ENCODE measurements at places on chromosomes 2 and 18. TPM values are rescaled to one million over a fixed set of nuclear protein-coding genes. Genes with fewer than 3 reads are reported as not detected.

GRCh38 chr18:69691008-69691760 lies 256.5 kb downstream of the CD226 start:
- no peak for DNase-seq

GRCh38 chr2:78839259-78839658 lies 186.2 kb upstream of the REG3G start:
- DNase-seq, result no peak

DNA sequence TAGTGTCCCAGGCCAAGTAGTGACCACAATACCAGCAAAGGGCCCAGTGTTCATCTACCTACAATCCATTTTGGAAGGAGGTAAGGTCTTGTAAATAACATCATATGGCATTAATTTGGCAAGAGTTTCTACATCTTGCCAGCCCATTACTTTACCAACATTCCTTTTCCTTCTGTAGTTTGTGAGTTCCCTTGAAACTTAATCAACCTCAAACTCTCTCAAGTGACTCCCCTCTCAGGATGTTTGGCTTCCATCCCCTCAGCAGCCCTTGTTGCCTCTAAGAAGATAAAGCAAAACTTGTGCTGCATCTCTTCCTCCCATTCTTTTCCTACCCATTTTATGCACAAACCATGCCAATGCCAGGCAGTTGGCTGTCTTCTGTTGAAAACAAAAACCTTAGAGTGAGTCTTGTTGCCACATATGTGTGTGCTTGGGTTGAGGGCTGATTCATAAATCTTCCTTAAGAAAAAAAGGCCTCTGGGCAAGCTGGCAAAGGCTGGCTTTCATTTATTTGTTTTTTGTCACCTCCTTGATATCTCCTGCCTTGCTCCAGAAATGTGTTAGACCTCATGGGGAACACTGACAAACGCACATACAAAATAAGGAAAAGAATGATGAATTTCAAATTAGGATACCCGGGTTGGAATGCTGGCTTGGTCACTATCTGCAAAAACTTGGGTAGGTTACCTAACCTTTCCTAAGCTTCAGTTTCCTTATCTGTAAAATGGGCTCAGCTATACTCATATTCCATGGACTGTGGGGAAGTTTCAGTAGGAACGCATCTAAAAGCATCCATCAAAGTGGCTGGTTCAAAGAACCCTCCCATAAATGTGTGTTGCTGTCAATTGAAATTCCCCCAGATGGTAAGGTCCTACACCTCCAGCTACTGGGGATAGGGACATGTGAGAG lies 29.4 kb upstream of the ST3GAL5 start:
- DNase-seq, result no peak

GRCh38 chr2:46913471-46914381 lies 1.9 kb downstream of the MCFD2 start:
- DNase-seq, result no peak

DNA sequence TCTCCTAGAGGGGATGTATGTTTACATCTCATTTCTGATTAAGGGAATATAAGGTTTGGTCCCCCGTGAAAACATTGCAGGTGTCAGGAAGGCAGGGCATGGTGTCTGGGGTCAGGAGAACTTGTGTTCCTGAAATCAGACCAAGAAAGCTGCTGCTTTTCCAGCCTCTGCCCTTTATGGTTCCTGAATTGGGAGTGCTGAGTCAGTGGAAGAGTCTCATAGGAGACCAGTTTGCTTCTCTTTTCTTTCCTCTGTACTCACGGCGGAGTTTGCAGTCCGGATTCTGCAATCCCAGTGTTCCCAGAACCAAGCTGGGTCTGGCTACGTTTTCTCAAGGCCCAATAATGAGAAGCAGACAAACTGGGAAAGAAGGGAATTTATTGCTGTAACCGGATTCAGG lies 5.1 kb upstream of the MARCO start:
- DNase-seq, result no peak

DNA sequence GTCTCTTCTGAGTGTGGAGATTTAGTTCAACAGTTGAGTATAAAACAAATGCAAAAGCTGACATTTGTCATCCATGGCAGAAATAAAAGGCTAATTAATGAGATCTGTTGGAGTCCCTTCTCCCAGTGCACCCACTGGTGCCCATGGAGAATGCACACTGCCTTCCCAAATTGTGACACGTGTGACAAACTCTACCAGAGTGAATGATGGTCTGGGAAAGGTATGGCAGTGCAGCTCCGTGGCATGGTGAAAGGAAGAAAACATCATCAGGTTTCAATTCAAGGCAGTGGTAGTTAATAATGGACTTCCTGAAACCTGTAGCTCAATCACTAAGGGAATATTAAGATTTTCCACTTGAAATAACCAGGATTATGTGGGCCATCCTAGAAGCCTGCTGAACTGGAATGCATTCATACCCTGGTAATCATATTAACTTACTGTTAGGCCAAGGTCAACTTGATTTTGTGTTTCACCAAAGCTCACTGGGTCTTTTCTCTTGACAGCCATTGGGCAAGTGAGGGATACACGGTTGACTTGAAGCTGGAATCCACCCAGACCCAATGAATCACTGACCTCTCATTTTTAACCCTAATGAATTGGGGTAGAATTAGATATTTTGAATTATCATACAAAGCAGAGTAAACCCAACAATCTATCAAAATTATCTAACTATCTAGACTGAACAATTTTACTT lies 167.6 kb downstream of the AFF3 start:
- DNase-seq, result no peak

GRCh38 chr2:26633993-26634595 lies 7.1 kb downstream of the CIB4 start:
- DNase-seq, result no peak

CCDC178 gene
- not detected for total RNA-seq

NEB gene
- 0.26 TPM for total RNA-seq

UGT1A6 gene
- not detected for total RNA-seq

DNA sequence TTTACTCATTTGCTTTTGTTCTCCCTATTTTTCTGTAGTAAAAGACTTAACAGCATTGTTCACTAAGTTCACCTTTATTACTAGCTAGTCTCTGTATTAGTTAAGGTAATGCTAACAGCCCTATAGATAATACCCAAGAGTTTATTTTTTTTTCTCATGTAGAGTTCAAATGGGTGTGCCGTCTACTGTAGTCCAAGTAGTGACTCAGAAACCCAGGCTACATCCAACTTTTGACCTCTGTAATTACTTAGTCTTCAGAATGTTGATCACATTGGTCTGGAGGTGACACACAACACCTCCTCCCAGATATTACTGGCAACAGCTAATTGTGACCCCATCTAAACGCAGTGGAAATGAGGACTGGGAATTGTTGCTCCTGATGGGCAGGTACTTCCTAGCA lies 7.7 kb downstream of the COQ10B start:
- DNase-seq, result no peak

SCG2 gene
- 0.12 TPM for total RNA-seq

FSIP2 gene
- 0.09 TPM for total RNA-seq

DNA sequence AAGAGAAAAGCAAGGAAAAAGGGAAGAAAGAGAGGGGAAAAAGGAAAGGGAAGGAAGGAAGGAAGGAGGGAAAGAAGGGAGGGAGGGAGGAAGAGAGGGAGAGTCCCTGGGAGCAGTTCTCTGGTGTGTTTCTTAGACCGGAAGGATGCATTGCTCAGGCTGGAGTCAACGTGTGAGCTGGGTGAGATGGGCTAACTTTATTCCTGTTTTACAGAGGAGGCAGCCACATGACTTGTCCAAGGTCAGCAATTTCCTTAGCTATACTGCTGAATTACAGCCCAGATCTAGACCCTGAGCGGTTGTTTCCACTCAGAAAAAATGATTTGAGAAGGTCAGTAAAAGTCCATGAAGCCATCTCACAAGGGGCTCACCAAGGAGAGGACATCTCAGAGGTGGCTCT lies 86.6 kb upstream of the APCDD1 start:
- DNase-seq, result no peak

DNA sequence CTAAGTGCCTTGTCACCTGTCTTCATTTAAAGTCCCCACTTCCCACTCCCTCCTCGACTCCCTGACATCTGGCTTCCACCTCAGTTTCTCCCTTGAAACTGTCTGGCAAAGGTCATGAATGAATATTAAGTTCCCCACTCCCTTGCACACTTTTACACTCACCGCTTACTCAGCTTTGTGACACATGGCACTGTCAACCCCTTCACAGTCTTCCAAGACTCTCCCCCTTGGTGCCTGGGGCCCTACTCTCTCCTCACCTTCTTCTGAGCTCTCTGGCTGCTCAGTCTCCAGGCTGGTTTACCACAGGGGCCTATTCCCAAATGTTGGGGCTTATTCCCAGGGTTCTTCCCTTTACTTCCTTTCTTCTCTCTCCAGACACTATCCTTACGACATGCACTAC lies 17.9 kb upstream of the PTPN4 start:
- DNase-seq, result no peak

TNFAIP6 gene
- not detected for total RNA-seq

DNA sequence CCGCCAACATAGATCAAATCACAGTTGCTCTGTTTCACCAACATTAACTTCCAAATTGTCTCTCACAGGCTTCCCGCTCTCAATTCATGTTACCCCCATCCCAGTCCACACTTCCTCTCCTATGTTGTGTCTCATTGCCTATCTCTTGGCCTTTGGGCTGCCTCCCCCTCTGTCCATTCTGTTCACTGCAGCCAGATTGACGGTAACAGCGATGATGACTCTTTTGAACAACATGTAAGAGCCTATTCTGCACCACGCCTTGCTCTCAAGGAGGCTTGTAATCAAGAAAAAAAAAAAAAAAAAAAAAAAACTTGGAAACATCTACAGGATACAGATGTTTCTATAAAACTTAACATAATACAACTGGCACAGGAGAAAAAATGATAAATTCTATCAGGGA lies 77.3 kb upstream of the RMDN2 start:
- no peak for DNase-seq

DNA sequence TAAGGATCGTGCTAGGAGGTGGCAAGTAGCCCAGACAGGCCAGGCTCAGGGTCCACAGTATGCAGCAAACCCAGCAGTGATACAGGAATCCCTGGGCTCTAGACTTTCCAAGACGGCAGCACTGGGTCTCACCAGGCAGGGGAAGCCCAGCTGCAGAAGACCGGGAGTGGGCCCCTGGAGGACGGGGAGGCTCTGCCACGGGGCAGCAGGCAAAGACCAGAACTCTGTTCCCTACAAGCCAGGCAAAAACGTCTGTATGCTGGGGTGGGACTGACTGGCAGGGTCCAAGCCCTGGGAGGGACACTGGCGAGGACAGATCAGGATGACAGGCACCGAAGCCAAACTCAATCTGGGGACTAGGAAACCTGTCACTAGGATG lies 98.9 kb upstream of the SEC11C start:
- DNase-seq, result no peak

HOXD4 gene
- not detected for total RNA-seq

All from activated CD8-positive, alpha-beta memory T cell treated with anti-CD3 and anti-CD28 coated beads, Interleukin-2, amount 10 ng/mL, durations not matched to agents 7 days and 5 days (primary cell).